RWPE1 (cell line): ENCODE measurements at places on chromosomes 5 and 9.

DNA sequence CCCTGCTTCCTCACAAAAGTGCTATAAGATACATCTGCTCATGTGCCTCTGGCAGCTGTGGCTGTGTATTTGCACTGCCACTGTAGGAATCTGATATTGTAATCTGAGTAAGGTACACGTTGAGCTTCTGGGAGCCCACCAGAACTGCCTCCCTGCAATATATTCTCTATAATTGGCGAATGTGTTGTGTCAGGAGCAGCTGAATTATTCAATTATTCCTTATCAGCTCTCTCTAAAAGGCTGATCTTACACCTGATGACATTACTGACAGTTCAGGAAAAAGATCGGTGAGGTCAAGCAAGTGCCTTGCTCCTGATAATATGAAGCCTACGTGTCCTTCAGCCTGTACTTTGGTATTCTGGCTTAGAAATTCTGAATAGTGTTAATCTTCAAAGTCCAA lies 1015.0 kb downstream of the CDH9 start:
- DNase-seq = no peak

DNA sequence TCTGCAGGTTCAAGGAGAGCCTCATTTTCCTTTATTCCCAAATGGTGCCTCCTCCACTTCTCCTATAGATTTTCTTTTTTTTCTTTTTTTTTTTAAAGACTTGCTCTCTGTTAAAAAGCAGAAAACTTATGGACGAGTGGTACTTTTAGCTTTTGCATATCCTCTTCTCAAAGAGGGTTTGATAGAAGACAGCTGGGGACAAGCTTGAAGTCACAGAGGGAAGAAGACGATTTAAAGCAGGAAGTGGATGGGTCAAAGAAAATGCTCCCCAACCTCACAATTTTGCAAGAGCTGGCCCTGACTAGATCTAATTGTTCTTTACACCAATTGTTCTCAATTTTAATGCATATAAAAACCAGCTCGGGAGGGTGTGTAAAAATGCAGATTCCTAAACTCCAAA lies 48.9 kb downstream of the APBA1 start:
- DNase-seq = no peak

- no peak for DNase-seq
Measured at GRCh38 chr9:114335745-114336144, 6.1 kb downstream of the ORM2 start.

GRCh38 chr5:132083071-132083678 lies 9.6 kb downstream of the CSF2 start:
- no peak for DNase-seq

DNA sequence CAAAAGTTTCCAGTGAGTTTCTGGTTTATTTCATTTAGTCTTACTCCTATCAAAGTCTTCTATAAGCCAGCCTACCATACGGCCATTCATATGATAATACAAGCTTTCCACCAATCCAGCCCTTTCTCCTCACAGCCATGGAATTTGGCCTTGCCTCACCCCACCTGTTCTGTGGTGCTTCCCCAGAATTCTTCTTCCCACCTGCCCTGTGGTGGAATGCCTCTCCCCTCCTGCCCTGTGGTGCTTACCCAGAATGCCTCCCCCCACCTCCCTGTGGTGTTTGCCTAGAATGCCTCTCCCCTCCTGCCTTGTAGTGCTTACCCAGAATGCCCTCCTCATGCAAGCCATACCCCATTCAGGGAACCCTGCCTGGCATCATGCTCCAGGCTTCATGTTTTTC lies 90.3 kb upstream of the APC start:
- DNase-seq = no peak

DNA sequence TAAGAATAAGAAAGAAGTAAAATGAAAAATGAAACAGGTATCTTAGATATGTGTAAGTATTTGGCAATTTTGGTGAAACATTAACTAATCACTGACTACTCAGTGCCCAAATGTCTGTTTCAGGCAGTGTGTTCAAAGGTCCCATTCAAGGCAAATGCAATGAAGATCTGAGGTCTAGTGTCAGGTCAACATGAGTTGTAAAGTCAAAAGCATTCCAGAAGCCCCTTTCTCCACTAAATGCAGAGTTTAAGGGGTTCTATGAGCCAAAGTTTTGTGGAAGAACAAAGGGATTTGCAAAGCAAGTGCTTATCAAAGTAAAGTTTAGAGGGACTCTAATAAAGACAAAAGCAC lies 71.0 kb upstream of the GPBP1 start:
- no peak for DNase-seq

- DNase-seq = no peak
Measured at GRCh38 chr9:32899761-32900160, 101.7 kb downstream of the APTX start.

DNA sequence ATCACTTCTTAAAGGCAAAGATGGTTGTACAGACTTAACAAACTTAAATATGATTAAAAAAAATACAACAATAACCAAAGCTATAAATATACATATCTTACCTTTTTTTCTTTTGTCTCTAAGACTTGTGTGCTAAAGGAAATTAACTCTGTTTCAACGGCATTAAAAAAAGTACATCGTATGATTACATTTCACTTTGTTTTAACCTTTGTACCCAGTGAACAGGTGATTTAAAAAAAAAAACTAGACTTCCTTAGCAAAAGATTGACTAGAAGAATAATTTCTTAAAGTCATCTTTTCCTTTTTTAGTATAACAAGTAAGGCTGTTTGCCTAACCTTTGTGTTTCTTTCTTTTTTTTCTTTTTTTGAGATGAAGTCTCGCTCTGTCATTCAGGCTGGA lies at the start of gene LRRC19:
TSS of gene LRRC19 (minus strand) at position 182 of the 400 bp plus-strand sequence. CDS start 5,978 bp downstream, outside the sequence.
- no peak for DNase-seq

- peak; percentile 93 for DNase-seq
Measured at GRCh38 chr5:135456238-135457099, 4.3 kb upstream of the TIFAB start.

DNA sequence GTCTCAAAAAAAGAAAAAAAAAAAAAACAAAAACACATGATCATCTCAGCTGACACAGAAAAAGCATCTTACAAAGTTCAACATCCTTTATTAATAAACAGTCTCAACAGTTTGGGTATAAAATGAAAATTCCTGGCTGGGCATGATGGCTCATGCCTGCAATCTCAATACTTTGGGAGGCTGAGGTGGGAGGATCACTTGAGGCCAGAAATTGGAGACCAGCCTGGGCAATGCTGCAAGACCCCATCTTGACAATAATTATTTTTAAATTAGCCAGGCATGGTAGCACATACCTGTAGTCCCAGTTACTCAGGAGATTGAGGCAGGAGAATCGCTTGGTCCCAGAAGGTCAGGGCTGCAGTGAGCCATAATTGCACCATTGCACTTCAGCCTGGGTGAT lies 7.9 kb upstream of the CNTRL start:
- no peak for DNase-seq

DNA sequence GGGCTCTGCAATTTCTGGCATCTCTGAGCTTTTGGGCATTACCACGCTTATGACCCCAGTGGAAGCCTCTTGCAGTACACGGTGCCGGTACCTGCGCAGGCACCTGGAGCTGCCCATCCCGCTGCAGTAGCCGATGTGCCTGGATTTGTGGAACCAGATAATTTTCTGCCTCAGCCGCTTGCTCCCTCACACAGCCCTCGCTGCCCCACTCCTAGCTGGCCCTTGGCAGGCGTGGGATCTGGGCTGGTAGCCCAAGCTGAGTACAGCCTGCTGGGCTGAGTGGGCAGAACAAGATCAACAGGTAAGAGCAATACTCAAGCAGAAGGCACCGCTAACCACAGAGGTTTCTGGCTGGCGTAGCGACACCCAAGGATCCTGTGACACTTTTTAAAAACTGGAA lies 1808.8 kb upstream of the ACO1 start:
- no peak for DNase-seq

DNA sequence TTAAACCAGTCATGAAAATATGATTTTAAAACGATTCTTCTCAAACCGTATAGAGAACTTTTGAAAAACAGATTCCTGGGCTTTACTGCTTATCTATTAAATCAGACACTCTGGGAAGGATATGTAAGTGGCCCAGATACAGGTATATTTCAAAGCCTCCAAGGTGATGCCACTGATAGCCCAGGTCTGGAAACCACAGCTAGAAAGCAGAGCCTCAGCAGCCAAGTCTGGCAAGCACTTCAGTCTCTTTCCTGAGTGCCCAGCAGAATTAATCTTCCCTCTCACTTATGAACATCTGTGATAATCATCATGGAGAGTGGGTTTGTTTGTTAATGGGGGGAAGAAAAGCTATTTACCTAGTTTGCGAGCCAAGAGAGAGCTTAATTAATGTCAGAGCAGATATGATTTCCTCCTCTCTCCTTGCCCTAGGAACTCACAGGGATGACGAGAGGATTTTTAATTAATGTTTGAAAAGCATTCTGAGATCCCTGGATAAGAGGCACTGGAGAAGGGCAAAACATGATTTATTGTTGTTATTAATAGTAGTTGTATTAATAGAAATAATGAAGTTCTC lies 368.4 kb downstream of the TLE1 start:
- no peak for DNase-seq

DNA sequence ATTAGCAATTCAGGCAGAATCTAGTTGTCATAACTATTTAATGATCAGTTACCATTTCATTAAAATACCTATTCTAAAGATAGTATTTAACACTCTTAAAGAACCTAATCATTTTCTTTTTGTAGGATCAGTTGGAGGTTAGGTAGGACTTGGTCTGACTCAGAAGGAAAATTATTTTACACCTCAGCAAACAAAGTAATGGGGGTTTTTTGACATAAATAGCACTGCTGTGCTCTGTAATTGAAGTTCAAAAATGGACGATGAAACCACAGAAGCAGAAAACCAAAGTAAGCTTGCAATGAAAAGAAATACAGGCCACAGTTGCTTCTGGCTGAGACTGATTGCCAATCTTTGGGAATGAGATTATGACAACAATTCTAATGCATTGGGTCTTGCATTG lies 187.0 kb upstream of the TRPM3 start:
- DNase-seq = no peak

- peak; percentile 87 for DNase-seq
Measured at GRCh38 chr5:17118631-17119030, 98.8 kb upstream of the BASP1 start.

DNA sequence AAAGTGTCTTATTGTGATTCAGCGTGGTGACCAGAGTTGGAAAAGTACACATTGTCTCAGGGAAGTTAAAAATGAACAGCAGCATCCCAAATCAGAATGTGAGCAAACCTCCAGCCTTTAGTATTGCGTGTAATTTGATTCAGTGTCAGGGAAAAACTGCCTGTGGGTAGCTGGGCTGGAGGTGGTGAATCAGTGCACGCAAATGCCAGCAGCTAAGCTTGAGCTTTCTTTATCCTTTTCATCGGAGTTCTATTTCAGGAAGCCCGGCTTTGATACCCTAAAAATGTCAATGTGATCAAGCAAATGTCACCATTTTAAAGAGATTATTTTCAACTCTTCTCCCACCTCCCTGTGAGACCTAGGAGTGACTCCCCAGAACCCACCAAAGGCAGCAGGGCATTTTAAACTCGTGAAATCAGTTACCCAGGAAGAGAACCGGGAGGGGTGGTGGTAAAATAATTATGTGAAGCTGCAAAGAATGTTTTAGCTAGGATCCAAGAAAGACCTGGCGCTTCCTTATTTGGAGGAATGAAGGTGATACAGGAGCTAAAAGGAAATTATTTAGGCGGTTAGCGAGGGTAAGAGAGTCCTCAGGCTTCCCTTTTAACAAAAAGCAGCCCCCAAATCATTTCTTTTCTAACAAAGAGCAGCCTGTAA lies 25.7 kb upstream of the C5orf47 start:
- DNase-seq = peak; percentile 40

DNA sequence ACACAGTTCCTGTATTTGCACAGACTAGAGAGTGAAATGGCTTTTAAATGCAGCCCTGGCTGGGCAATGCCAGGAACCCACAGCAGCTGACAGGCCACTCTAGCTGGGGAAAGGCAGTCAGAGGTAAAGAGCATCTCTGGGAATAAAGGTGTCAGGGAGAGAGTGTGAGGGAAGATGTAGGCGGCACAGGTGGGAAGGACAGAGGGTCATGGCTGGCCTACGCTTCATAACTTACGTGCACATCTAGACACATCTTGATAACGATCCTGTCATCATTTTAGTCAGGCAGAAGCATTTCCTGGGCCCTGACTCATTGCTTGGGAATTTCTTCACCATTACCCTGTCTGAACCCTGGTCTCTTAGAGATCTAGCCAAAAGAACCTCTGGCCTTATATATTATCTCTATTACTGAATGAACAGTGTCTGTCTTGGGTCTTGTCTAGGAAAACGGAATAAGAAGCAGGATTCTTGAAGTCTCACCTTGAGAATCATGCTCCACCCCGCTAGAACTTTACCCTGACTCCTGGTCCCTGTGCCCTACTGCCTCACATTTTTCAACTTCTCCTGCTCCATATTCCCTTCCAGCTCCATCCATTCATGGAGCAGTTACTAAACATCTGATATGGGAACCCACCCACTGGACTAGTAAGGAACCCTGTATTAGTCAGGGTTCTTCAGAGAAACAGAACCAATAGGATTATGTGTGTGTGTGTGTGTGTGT lies 106.4 kb upstream of the ELL2 start:
- peak; percentile 92 for DNase-seq

DNA sequence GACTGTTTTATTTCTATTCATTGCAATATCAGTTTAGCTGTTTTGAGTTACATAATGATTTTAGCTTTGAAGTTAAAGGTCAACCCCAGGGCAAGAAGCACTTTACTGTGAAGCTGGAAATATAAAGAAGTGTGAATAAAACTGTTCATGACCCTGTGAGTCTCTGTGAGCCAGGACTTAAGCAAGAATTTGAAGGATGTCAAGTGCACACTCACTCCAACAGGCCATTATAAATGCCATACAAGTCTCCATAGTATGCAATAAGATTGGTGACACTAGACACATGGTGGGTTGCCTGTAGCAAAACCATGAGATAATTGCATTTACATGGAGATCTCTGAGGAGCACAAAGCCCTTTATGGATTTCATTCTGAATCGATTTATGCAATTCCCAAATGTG lies 318.7 kb upstream of the ITGA1 start:
- no peak for DNase-seq

DNA sequence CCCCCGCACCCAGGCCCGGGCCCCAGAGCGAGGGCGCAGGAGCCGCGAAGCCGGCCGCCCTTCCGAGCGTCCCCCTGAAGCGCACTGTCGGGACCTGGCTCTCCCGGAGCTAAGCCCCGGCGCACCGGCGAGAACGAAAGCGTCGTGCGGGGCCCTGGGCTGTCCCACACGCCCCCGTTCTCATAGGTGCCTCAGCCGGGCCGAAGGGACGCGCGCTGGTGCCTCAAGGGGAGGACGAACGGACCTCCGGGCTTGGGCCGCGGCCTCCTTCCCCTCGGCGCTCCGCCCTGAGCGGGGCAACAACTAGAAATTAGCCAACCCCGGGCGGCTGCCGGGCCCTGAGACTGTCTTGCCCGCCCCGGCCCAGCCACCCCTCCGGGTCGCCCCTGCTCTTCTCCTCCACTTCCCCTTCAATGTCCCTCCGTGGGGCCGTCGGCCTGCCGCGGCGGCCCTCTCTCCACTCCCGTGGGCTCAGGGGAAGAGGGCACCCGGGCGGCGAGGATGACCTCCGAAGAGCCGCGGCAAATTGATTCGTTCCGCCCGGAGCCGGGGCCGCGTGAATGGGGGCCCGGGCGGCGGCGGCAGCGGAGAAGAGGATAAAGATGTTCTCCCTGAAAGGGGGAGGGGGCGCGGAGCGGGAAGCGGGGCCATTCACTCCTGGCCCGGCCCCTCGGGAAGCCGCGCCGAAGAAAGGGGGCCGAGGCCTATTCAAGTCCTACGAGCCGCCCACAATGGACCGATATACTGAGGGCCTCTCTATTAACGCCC lies 3.5 kb upstream of the PRDM12 start:
- DNase-seq = no peak
